ENCODE measurements at places on chromosomes 2 and 18. TPM values are rescaled to one million over a fixed set of nuclear protein-coding genes. Genes with fewer than 3 reads are reported as not detected.

- peaks cover 40% of the 10 kb centered on the region for H3K36me3 ChIP-seq
- peak overlapping the region; percentile 47 for H3K27ac ChIP-seq
- no peak overlapping the region for H3K4me3 ChIP-seq
These were observed 13.4 kb downstream of the STAMBP start for GRCh38 chr2:73841912-73842738.

DNA sequence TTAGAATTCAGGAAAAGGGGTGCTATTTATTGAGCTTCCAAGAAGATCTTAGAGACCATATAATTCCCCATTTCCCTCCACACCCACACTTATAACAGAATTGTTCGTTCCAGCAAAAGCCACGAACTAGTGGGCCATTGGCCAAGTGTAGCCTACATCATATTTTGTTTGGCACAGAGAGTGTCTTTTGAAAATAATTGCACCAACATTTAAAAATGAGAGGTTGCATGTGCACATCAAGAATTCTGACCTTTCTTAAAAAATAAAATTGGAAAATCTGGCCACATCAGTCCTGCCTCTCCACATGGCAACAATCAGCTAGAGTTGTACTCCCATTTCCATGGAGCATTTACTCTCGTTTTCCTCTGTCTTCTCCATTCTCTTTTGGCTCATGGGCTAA lies 655.5 kb upstream of the FANCL start:
- no peaks in the 10 kb centered on the region for H3K36me3 ChIP-seq
- H3K27ac ChIP-seq = no peak overlapping the region
- H3K4me1 ChIP-seq = no peaks in the 10 kb centered on the region

DNA sequence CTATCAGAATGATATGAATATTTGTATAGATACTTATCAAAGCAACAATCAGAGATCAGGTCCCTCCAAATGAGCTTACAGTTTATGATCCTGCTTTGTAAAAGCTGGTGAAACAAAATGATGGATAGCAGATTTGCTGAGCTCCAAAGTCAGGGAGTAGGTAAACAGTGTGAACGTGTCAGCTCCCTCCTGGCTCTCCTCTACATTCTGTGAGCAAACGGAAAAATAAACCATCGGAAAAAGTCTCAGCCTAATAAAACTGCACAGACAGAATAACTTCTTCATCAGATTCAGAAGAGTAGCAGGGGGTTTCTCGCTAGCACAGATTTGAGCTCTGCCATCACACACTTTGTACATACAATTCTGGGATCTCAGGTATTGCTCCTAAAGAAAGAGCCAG lies 51.3 kb downstream of the BCL11A start:
- DNase-seq = no peak
- peaks cover 4% of the 10 kb centered on the region for H3K27me3 ChIP-seq
- peaks cover 2% of the 10 kb centered on the region for H3K4me1 ChIP-seq
- H3K27ac ChIP-seq = no peak overlapping the region
- H3K4me3 ChIP-seq = no peak overlapping the region

DNA sequence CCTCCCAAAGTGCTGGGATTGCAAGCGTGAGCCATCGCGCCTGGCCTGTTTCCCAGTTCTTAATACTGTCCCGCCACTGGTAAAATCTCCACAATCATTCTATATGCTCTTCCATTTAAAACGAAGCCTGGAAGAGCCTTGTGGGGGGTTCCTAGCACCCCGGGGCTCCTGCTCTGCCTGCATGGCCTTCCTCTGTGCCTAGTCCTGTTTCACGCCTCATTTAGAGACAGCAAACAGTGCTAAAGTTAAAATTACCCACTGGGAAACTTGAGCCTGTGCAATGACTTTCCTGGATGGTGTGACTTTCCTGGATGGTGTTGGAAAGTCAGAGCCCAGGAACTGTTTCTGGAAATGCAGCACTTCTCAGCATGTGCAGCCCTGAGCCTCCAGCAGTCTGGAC lies 55.0 kb downstream of the INPP5D start:
- H3K27ac ChIP-seq = no peak overlapping the region
- no peak overlapping the region for H3K4me3 ChIP-seq
- DNase-seq = no peak
- peaks cover 68% of the 10 kb centered on the region for H3K4me1 ChIP-seq

DNA sequence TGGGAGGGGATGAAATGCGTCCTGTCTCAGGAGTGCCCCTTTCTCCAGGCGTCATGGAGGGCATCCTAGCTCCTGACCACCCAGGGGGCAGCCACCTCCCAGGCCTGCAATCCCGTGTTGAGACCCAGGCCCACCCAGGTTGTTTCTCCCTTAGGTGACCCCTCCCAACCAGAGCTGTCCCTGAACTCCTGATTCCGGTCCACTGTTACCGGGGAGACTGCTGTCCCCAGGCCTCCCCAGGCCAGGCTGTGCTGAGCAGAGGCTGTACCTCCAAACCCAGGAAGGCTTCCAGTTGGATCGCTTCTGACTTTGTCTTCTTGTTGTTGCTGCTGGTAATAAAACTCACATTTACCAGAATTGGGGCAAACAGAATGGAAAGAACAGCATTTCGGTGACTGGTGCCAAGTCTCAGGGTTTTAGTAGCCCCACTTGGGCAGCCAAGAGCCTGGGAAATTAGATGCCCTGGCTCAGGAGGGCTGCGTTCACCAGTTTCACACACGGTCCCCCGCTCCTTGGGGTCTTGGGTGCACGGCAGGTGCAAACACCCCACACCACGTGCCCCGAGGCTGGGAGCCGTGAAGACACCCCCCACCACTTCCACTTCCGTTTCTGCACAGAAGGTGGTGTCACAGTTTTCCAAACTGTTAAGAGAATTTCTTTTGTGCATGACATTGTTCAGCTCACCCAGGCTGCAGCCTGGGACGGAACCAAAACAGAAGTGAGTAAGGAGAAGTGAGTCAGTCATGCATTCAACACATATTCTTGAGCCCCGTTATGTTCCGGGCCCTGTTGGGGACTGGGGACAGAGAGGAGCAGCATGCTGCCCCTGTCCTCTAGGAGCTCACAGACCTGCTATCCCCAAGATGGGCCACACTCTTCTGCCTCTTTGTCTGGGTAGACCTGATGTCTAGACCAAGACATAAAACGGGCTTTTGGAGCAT lies 29.4 kb downstream of the ITM2C start:
- H3K27ac ChIP-seq = no peak overlapping the region
- peaks cover 24% of the 10 kb centered on the region for H3K4me1 ChIP-seq
- H3K36me3 ChIP-seq = no peaks in the 10 kb centered on the region
- no peaks in the 10 kb centered on the region for H3K27me3 ChIP-seq
- no peak overlapping the region for H3K4me3 ChIP-seq

- H3K4me3 ChIP-seq = no peak overlapping the region
- peaks cover 3% of the 10 kb centered on the region for H3K27me3 ChIP-seq
- DNase-seq = no peak
- H3K4me1 ChIP-seq = no peaks in the 10 kb centered on the region
- H3K36me3 ChIP-seq = no peaks in the 10 kb centered on the region
These were observed 153.6 kb downstream of the NCKAP5 start for GRCh38 chr2:133414486-133415209.

DNA sequence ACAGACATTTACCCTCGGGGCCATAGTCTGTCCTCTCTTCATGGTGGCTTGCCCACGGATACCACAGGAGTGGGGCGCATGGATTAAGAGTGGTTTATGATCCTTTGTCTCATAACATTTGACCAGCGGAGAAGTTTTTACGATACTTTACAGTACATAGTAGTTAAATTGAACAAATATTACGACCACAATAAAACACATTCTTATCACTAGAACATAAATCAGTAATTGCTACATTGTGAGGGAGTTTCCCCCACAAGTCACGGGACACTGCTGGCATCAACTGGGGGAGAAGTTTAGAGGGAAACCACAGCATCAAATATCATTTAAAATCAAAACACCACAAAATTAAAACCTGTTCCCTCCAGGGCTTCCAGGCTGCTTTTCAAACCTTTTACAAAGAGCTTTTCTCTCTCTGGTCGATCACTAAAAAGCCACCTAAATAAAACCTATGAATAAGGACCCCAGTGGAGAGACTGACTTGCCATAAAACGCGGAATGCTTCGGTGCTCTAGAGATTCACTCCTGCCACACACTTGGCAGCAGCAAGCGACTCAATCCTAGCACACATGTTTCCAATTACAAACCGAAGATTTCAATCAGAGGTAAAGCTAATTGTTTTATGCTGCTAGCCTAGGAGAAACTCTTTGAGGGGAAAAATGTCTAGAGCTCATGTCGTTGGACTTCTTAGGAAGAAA lies 173.7 kb upstream of the HNRNPA3 start:
- peaks cover 3% of the 10 kb centered on the region for H3K27me3 ChIP-seq
- no peak for DNase-seq
- H3K36me3 ChIP-seq = no peaks in the 10 kb centered on the region
- no peak overlapping the region for H3K4me3 ChIP-seq

The POTEI gene
- total RNA-seq = not detected

The RNASEH1 gene
- total RNA-seq = 24.7 TPM
